Activated CD4-positive, alpha-beta T cell treated with anti-CD3 and anti-CD28 coated beads, Interleukin-2, amount 50 U/mL, for 48 hours (primary cell): ENCODE measurements at places on chromosomes 16 and 17.

GRCh38 chr17:43856141-43856540, 9.2 kb downstream of the CD300LG start:
- no peak for DNase-seq

DNA sequence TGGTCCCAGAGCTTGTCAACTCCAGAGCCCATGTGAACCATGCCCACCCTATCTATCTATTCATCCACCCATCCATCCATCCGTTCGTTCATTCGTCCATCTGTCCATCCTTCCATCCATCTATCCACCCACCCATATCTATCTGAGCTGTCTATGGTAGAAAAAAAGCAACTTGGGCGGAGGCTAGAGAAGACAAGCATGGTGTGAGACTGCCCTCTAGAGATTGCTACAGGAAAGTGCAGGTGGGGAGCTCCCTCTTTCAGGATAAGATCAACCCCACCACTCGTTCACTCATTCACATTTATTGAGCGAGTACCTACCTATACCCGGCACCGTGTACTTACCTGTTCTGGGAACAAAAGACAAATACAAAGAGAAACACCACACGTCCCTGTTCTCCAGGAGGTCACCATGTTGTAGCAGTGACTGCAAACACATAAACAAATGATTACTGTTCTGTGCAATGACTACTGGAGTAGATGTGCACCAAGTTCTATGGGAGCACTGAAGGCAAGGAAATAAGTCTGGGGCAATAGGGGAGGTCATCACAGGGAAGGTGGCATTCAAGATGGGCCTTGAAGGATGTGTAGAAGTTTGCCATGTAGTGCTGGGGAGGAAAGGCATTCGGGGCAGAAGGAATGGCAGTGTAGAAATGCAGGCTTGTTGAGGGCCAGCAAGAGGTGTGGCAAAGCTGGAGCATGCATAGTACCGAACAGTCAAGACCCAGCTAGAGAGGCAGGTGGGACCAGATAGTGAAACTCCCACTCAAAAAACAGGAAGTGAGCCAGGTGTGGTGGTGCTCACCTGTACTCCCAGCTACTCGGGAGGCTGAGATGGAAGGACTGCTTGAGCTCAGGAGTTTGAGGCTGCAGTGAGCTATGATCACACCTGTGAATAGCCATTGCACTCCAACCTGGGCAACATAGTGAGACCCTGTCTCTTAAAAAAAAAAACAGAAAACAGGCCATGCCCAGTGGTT, 13.4 kb upstream of the ATP5MC1 start:
- DNase-seq = peak; percentile 59

GRCh38 chr16:52677501-52677900, 130.6 kb upstream of the TOX3 start:
- no peak for DNase-seq

GRCh38 chr17:38402897-38403296, 25.4 kb upstream of the ARHGAP23 start:
- DNase-seq = no peak

GRCh38 chr17:76797241-76797840, 59.4 kb downstream of the MFSD11 start:
- DNase-seq = no peak

DNA sequence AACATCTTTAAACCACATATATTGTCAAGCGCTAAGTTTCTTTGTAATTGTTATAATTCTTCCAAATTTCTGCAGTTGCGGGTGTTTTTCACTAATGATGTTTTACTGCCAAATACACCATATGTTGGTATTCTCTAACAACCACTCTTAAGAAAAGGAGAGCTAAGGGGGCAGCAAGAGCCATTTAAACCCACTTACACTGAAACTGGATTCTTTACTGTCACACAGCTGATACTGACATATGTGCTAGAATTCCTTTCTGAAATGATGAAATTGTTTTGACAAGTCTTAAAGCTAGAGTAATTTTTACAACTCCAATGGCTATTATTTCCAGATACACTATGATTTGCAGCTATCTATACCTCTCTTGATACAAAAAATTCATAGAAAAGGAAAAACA, 483.1 kb downstream of the CDH11 start:
- no peak for DNase-seq

DNA sequence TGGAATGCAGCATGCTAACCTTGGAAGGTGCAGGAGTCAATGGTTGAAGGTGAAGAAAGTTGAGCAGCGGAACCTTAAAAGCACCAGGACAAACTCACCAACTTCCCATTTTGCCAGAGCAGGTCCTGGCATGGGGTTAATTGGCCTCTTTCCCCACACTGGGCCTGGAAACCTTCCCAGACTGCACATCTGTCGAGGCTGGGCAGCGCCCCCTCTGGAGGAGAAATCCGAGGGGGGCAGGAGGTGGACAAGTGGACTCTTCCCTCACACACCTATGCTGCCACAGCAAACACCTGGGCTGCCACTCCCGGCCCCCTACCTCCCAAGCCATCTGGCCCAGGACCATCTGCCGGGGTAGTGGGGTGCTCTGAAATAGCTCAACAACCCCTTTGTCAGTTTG, 232.4 kb downstream of the CBLN1 start:
- no peak for DNase-seq

GRCh38 chr16:89586853-89587252, 11.3 kb downstream of the CPNE7 start:
- no peak for DNase-seq

DNA sequence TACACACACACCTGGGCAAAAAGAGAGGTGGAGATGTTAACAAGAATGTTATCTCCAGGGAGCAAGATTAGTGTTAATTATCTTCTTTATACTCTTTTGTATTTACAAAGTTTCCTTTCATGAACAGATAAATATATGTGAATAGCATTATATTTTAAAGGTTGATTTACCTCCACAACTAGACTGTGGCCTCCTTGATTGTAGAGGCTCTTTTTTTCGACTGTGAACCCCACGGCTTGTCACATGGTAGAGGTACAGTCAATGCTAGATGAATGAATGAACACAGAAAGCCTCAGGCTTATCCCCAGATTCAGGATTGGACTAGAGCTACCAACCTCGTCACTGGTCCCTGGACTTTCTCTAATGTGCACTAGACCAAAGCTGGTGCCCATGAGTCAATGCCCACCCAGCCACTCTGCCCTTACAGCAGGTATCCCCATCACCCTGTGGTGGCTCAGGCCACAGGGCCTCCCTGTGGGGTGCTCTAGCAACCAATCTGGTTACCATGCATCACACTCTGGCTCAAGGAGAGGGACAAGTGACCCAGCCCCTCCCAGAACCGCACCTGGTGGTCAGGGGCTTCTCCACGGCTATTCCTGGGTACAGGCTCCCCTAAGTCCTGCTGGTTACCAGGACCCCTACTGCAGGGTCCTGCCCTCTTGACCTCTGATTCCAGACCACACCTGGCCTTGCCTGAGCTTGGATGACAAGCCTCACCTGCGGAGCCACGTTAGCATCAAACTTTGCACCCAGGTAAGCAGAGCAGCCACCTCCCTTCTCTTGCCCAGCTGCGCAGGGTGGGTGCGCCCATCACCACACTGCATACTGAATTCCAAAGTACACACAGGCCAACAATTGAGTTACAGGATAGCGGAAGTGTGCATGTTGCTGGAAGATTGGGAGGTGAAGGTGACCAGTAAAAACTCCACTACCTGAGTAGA, 101.0 kb downstream of the CDYL2 start:
- DNase-seq = no peak

DNA sequence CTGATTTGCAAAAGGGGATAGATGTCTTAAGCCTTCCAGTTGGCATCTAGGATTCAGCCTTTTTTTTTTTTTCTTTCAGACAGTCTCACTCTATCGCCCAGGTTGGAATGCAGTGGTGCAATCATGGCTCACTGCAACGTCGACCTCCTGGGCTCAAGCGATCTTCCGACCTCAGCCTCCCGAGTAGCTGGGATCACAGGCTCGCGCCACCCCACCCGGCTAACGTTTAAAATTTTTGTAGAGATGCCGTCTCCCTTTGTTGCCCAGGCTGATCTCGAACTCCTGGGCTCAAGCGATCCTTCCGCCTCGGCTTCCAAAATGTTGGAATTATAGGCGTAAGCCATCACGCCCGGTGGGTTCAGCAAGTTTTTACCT, 571 bp upstream of the CCP110 start:
- DNase-seq = no peak

GRCh38 chr17:4064366-4064765, 78.5 kb downstream of the ZZEF1 start:
- no peak for DNase-seq

DNA sequence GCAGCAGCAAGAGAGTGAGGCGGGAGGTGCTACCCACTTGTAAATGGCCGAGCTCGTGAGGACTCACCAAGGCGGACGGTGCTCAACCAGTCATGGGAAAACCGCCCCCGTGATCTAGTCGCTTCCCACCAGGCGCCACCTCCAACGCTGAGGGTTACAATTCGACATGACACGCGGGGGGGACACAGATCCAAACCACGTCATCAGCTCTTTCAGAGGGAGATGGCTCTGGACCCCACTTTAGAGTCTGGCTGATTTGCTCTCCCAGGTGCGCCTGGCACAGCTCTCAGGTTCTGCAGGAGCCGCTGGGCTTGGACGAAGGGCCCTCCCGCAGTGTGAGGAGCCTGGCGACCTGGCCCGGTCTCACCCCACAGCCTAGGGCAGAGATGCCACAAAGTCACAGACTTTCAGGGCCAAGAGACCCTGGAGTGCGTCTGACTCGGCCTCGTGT, 21.1 kb upstream of the DOC2B start:
- DNase-seq = no peak

GRCh38 chr17:69539781-69540319, 125.4 kb downstream of the MAP2K6 start:
- DNase-seq = no peak

DNA sequence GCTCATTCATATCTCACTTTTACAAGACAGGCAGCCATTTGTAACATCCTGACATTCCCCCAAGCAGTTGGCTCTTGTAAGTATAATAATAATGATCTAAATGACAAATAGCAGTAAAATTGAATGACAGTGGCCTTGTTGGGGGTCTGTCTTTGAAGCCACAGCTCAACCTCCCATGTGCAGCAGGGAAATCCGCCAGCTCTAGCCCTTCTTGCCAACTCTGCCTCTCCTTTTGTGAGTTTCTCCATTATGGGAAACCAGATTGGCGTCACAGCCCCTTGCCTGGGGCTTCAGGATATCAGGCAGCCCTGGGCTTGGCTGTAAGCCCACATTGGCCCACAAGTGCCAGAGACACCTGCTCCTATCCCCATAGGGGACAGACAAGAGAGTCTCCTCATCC, 70.4 kb upstream of the CACNG5 start:
- DNase-seq = no peak

- no peak for DNase-seq
Observed at GRCh38 chr17:53629188-53629587, 193.5 kb upstream of the KIF2B start.

GRCh38 chr17:29176558-29177351, 3.4 kb downstream of the MYO18A start:
- DNase-seq = peak; percentile 69

GRCh38 chr17:28746611-28747050, 2.8 kb downstream of the TRAF4 start:
- DNase-seq = no peak

- DNase-seq = no peak
Observed at GRCh38 chr17:13843862-13844635, 225.3 kb upstream of the COX10 start.

- no peak for DNase-seq
Observed at GRCh38 chr16:81756615-81757356, 22.3 kb upstream of the PLCG2 start.

DNA sequence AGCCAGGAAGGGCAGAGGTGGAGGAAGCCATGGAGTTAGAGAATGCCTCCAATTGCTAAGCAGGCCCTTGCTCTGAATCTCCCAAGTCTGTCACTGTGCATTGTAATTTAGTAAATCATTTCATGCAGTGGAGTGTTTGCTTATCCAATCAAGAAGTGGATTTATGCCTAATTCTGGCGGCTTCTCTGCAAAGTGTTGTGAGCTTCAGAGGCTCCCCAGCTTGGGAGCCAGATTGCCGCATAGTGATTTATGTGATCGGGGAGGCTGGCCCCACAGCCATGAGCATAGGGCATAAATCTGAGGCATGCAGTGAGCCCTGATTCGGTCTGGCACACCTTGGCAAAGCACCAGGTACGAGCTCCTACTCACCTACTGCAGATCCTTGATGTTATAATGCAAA, 520.8 kb downstream of the HS3ST4 start:
- DNase-seq = no peak

- DNase-seq = no peak
Observed at GRCh38 chr16:87891764-87892163, 22.5 kb upstream of the SLC7A5 start.

- DNase-seq = no peak
Observed at GRCh38 chr17:4438162-4438944, 4.6 kb downstream of the SPNS3 start.

DNA sequence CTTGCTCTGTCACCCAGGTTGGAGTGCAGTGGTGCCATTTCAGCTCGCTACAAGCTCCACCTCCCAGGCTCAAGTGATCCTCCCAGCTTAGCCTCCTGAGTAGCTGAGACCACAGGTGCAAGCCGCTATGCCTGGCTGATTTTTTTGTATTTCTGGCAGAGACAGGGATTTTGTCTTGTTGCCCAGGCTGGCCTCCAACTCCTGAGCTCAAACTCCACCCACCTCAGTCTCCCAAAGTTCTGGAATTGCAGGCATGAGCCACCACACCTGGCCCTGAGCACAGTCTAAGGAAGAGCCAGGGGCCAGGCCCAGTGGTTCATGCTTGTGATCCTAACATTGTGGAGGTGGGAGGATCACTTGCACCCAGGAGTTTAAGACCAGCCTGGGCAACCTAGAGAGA, 21.8 kb upstream of the BCO1 start:
- DNase-seq = no peak

- DNase-seq = no peak
Observed at GRCh38 chr17:62017912-62018311, 47.2 kb downstream of the MED13 start.

DNA sequence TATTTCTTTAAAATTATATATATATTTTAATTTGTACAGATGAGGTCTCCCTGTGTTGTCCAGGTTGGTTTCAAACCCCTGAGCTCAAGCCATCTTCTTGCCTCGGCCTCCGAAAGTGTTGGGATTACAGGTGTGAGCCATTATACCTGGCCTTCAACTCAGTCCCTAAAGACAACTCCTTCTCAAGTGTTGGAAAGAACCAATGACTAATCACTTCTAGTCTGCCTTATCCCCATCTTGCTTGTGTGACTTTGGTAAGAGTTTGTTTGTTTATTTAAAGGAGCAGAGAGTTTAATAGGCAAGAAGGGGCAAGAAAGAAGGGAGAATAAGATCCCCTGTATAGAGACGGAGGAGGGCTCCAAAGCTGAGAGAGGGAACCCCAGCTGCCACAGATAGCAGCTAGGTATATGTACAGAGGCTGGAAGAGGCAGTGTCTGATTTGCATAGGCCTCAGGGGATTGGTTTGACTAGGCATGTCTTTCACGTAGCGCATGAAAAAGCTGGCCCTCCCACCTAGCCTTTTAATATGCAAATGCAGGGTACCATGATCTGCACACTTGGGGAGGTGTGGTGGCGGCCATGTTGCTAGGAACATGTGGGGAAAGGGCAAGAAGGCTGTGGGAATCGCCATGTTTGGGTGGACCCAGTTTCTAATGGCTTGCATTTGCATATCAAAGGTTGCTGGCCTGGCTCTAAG, 21.5 kb downstream of the ABCC1 start:
- DNase-seq = no peak
